ENCODE measurements at places on chromosomes 11 and 22. TPM values are rescaled to one million over a fixed set of nuclear protein-coding genes. Genes with fewer than 3 reads are reported as not detected.
A peak's percentile ranks its signal among the peaks of the same experiment; 100 is the strongest.

DNA sequence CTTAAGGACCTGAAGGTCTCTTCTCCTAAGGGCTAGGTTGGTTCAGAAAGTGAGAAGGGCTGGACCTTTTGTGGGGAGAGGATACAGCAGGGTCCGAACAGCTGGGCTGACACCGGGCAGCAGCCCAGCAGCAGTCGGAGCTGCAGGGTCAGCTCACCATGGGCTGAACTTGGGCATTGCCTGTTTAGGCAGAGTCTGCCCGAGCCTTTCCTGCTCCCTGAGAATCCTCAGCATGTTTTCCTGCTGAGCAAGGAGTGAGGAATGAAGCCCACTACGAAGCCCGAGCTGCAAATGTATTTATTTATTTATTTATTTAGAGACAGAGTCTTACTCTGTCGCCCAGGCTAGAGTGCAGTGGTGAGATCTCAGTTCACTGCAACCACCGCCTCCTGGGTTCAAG lies 83.9 kb downstream of the PTPRJ start:
- H3K27ac ChIP-seq: peak overlapping the region; percentile 65
- peaks cover 22% of the 10 kb centered on the region for H3K4me1 ChIP-seq
- H3K4me3 ChIP-seq: peak overlapping the region; percentile 43
- H3K27me3 ChIP-seq: no peaks in the 10 kb centered on the region

DNA sequence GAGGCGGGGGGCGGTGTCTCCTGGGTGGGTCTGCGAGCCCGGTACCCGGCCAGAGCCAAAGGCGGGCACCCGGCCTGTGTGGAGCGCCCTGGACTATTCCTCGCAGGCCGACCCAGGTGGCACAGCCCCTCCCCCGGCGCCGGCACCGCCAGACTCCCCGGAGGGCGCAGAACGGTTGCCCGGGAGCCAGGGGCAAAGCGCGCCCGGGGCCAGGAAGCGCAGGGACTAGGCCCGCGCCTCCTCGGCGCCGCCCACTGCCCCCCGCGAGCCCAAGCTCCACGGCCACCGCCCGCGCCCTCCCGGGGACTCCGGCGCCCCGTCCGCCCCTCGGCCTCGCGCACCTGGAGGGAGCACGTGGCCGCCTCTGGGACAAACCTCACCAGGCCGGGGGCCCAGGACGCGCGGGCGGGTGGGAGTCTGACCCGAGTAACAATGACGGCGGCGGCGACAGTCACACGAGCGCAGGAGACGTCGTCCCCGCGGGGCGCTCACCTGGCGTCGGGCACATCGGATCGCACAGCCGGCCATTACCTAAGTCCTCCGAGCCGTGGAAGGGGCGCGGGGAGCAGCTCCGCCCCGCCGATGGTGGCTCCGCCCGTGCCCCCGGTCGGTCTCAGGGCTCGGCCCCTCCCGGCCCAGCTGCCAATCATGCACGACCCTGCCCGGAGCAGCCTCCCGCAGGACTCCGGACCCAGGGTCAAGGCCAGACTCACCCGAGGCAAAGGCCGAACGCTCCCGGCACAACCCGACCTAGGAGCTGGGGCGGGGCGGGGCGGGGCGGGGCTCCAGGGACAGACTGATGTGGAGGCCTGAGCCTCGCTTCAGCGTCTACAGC lies 7.4 kb downstream of the PLXNB2 start:
- no peak for DNase-seq
- H3K27ac ChIP-seq: no peak overlapping the region
- H3K4me1 ChIP-seq: peaks cover 62% of the 10 kb centered on the region
- no peaks in the 10 kb centered on the region for H3K27me3 ChIP-seq

Gene SLC6A5
- not detected for total RNA-seq

DNA sequence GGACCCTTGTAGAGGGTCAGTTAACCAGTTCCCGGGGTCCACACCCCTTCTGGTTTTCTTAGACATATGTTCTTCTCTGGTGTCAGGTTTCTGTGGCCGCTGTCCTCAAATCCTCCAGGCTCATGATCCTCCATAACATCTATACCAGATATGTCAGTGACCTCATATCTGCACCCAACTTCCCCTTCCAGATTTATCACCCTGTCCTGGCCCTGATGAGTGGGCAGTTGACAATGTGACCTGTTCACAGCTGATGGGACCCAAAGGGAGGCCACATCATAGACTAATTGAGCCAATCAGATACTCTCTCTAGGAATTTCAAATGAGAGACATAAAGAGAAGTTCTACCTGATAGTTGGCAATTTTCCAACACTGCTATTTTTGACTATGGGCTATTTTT lies 5.1 kb downstream of the DKK3 start:
- peak overlapping the region; percentile 55 for H3K27ac ChIP-seq
- no peak overlapping the region for H3K4me3 ChIP-seq
- peaks cover 5% of the 10 kb centered on the region for H3K36me3 ChIP-seq
- no peak for DNase-seq
- no peaks in the 10 kb centered on the region for H3K27me3 ChIP-seq

- DNase-seq: no peak
- no peaks in the 10 kb centered on the region for H3K36me3 ChIP-seq
- no peak overlapping the region for H3K27ac ChIP-seq
- H3K4me3 ChIP-seq: no peak overlapping the region
- H3K4me1 ChIP-seq: no peaks in the 10 kb centered on the region
- no peaks in the 10 kb centered on the region for H3K27me3 ChIP-seq
Observed at GRCh38 chr22:44617828-44618227, 84.2 kb upstream of the PRR5 start.

DNA sequence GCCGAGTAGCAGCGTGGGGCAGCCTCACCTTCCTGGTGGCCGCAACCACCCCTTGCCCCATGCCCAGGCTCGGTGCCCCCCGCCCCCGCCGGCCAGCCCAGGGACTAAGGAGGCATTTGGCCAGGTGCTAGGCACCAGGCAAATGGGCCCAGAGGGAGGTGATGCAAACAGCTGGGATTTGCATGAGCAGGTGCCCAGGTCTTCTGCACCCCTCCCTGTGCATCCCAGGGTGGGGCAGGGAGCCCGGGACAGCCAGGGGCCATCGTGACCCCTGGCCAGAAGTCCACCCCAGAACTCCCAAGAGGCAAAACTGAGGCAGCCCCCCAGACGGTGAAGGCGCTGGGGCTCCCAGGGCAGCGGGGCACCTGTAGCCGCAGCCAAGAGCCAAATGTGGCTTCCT lies 18.1 kb downstream of the TRPM5 start:
- H3K27me3 ChIP-seq: no peaks in the 10 kb centered on the region
- no peaks in the 10 kb centered on the region for H3K36me3 ChIP-seq
- no peaks in the 10 kb centered on the region for H3K4me1 ChIP-seq
- H3K27ac ChIP-seq: no peak overlapping the region
- H3K4me3 ChIP-seq: no peak overlapping the region

Gene BEST1
- total RNA-seq: 4.7 TPM

DNA sequence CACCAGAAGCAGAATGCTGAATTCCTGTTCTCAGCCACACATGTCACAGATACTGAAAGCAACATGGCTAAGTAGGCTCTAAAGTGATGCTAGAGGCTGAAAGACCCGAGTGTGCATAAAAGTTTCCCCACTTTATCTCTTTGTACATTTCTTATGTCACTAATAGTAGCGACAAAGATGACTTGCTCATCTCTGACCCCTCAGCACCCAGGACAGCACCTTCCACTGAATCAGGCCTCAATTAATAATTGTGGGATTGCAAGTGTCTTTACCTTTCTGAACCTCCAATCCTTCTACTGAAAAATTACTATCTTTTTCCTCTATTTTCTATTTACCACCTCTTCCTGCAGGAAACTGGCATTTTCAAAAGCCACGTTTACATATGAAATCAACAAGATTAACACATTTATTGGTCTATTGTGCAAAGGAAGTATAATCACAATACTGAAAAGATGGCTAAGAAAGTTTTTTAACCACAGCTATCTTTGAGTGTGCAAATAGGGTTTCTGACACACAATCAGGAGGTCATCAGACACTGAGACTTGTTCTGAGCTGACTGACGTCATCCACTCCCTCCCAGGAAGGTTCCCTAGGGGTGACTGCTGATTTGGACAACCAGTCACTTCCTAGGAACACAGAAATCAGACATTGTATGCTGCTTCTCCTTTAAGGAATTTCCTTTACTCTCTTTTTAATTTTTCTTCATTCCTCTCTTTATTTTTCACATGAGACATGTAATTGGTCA lies 213.9 kb upstream of the ISX start:
- H3K27me3 ChIP-seq: no peaks in the 10 kb centered on the region
- H3K4me1 ChIP-seq: no peaks in the 10 kb centered on the region
- no peak for DNase-seq
- no peak overlapping the region for H3K4me3 ChIP-seq
- H3K36me3 ChIP-seq: no peaks in the 10 kb centered on the region

Gene FAM89B
- 53.3 TPM for total RNA-seq

GRCh38 chr11:93322207-93322606 lies 8.3 kb upstream of the DEUP1 start:
- no peak overlapping the region for H3K27ac ChIP-seq
- no peak for DNase-seq
- no peak overlapping the region for H3K4me3 ChIP-seq
- H3K36me3 ChIP-seq: no peaks in the 10 kb centered on the region
- no peaks in the 10 kb centered on the region for H3K27me3 ChIP-seq
- no peaks in the 10 kb centered on the region for H3K4me1 ChIP-seq

DNA sequence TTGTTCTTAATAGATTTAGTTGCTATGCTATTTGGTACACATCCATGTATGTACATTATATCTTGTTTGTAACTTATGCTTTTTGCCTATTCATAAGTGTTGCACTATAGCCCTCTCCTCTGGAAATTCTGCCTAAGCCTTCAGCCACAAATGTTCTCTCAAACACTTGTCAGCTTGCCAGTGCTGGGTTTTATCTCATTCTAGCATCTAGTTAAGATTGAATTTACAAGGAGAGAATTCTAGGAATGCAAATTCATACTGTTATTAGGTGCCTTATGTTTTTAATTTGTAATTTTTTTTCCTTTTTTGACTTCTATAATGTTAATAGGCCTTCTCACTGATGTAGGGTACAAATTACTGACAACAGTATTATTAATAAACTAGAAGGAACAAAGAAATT lies 14.6 kb upstream of the CTSC start:
- H3K36me3 ChIP-seq: no peaks in the 10 kb centered on the region
- H3K27ac ChIP-seq: no peak overlapping the region
- no peaks in the 10 kb centered on the region for H3K27me3 ChIP-seq
- no peak overlapping the region for H3K4me3 ChIP-seq
- DNase-seq: no peak

GRCh38 chr11:67642173-67643120 lies 2.9 kb upstream of the TBX10 start:
- no peaks in the 10 kb centered on the region for H3K4me1 ChIP-seq
- no peak for DNase-seq
- H3K36me3 ChIP-seq: no peaks in the 10 kb centered on the region
- no peaks in the 10 kb centered on the region for H3K27me3 ChIP-seq
- H3K27ac ChIP-seq: no peak overlapping the region
- H3K4me3 ChIP-seq: no peak overlapping the region

DNA sequence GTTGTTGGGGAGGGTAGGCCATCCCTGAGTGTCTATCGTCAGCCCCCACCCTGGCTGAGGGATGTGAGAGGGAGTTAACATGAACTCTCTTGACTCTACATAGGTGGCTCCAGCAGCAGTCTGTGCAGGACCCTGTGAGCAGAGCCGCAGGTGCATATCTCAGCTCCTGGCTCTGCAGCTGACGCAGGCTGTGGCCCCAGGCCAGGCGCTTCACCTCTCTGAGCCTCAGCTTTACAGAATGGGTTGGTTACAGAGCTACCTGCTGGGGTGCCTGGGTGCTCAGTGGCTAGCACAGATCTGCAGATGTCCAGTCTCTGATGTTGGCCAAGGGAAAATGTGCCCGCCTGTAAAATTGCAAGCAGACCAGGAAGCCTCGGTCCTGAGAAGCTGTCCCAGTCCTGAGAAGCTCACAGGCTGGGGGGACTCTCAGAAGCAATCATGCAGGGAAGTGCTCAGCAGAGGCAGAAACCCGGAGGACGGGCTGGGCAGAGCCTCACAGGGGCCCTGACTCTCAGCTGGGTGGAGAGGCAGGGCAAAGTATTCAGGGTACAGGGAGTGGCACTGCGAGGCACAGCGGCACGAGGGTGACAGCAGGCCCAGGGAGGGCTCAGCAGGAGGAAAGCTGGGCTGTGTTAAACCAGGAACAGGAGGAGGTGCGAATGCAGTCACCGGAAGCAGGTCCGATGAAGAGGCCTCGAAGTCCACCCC lies 15.9 kb upstream of the LRP5 start:
- H3K4me1 ChIP-seq: no peaks in the 10 kb centered on the region
- no peak for DNase-seq
- H3K27ac ChIP-seq: no peak overlapping the region

- no peak overlapping the region for H3K4me3 ChIP-seq
- DNase-seq: no peak
- no peaks in the 10 kb centered on the region for H3K27me3 ChIP-seq
- no peaks in the 10 kb centered on the region for H3K4me1 ChIP-seq
Observed at GRCh38 chr22:47370448-47371262, 608.2 kb downstream of the TBC1D22A start.

Gene PRR33
- 0.41 TPM for total RNA-seq

DNA sequence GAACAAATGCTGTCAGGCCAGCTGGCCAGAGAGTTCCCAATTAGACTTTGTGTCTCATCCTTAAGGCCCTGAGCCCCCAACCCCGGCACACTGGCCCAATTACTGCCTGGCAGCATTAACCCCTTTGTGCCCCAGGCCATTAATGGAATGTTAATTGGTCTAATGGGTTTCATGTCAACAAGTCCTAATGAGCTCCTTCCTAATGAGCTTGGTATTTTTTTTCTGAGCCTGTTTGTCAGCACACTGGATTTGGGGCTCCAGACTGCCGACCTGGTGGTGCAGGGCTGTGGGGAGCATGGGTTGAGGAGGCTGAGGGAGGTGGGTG lies 148.8 kb downstream of the FEZ1 start:
- no peak for DNase-seq
- H3K36me3 ChIP-seq: no peaks in the 10 kb centered on the region
- no peaks in the 10 kb centered on the region for H3K27me3 ChIP-seq
- no peak overlapping the region for H3K4me3 ChIP-seq
- H3K4me1 ChIP-seq: peaks cover 25% of the 10 kb centered on the region

Gene DDTL
- not detected for total RNA-seq

- H3K27me3 ChIP-seq: no peaks in the 10 kb centered on the region
- no peak overlapping the region for H3K27ac ChIP-seq
- no peak for DNase-seq
Observed at GRCh38 chr22:20761536-20761935, 12.4 kb upstream of the SERPIND1 start.

- no peak overlapping the region for H3K4me3 ChIP-seq
- H3K36me3 ChIP-seq: no peaks in the 10 kb centered on the region
- H3K27ac ChIP-seq: no peak overlapping the region
- DNase-seq: no peak
Observed at GRCh38 chr11:17414317-17414737, 25.9 kb upstream of the KCNJ11 start.

- peak overlapping the region; percentile 37 for H3K27ac ChIP-seq
- DNase-seq: no peak
- H3K27me3 ChIP-seq: no peaks in the 10 kb centered on the region
- H3K36me3 ChIP-seq: no peaks in the 10 kb centered on the region
Observed at GRCh38 chr22:44667829-44668189, 34.2 kb upstream of the PRR5 start.

Measured in thoracic aorta (tissue), 2 donors.